ENCODE measurements at places on chromosomes 13 and 19.
A peak's percentile ranks its signal among the peaks of the same experiment; 100 is the strongest.

DNA sequence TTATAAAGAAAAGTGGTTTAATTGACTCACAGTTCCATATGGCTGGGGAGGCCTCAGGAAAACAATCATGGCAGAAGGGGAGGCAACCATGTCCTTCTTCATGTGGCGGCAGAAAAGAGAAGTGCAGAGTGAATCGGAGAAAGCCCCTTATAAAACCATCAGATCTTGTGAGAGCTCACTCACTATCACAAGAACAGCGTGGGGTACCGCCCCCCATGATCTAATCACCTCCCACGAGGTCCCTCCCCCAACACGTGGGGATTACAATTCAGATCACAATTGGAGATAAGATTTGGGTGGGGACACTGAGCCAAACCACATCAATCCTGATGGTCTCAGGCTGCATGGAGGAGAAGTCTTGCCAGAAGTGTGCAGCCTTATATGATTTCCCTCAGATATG lies 26.0 kb downstream of the TM9SF2 start:
- DNase-seq: no peak

DNA sequence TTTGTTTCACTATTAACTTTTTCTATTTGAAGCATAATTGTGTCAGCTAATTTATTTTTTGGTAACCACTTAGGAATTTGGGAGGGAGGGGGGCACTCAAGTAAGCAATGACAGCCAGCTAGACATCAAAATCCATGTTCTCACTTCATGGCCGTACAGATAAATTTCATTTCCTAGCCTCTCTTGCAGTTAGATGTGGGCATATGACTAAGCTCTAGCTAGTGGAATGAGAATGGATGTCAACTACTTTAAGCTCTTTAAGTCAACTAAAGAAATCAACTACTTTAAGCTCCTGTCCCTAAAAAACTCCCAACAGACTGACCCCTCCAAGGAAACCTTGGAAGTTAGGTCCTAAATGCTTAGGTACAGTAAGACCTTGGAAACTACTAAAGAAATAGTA lies 92.0 kb downstream of the KCNRG start:
- no peak for DNase-seq

DNA sequence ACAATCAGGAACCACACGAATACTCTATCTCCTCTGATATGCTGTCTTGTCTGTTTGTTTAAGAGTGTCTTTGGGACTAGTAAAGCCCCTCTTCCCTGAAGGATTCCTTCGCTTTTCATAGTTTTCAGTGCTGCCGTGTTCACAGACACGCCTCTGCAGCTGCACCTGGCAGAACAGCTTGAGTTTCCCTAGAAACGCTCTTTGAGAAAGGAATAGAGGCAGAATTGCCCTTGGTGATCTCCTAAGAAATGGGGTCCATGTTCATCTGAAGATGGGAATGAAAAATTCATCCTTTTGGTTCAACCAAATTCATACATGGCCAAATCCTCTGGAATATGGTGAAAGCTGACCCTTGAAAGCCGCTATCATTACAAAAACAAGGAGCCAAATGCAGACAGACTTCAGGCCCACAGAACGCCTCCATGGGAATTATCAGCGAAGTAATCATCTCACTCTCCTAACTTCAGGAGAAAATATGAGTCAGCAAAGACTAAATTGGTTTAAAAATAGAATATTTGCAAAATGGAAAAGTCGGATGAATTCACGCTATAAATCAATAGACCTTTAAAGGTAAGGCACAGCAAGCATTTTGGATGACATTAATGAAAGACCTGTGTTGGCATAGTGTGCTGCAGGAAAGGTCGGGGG lies 5.5 kb downstream of the SACS start:
- peak; percentile 55 for DNase-seq

DNA sequence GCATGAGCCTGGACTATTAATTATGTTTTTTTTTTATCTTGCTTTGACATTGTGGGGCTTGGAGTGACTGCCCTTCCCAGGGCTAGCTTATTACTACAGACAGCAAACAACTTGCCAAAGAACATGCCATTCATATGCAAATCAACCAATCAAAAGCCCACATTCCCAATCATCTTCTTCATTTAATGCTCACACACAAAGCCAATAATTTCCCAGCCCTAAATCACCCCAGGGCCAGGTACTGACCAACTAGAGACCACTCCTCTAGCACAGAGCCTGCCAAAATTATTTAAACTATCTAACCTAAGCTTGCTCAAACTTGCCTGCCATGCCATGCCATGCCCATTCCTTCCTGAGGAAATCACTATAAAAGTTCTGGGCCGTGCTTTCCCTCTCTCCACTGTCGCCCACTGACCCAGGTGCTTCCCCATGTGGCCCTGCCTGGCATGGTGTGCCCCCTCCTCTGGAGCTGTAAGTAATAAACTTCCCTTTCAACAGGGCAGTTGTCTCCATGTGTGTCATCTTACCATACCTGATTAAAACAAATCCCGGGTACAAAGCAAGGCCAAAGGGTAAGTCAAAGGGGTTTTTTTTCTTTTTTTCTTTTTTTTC lies 15.7 kb downstream of the PBX4 start:
- no peak for DNase-seq

DNA sequence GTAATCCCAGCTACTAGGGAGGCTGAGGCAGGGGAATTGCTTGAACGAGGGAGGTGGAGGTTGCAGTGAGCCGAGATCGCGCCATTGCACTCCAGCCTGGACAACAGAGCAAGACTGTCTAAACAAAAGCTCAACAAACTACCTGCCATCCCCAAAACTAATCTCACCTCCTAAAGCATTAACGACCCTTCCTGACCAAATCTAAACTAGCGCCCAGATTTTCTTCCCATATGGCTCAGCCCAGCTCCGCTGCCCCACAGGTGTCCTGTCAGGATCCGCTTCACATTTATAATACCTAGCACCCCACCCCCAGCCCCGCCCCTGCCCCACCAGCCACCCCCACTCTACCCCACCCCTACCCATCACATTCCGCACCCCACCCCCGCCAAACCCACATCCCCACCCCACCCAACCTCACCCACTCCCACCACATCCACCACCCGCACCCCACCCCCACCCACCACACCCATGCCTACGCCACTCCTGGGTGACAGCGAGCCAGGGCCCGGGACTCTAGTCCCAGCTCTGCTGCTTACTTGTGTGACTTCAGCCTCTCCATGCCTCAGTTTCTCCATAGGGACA lies 599 bp downstream of the C19orf12 start:
- DNase-seq: no peak

- peak; percentile 87 for DNase-seq
Observed at GRCh38 chr19:46288896-46289588, 7.8 kb upstream of the HIF3A start.

DNA sequence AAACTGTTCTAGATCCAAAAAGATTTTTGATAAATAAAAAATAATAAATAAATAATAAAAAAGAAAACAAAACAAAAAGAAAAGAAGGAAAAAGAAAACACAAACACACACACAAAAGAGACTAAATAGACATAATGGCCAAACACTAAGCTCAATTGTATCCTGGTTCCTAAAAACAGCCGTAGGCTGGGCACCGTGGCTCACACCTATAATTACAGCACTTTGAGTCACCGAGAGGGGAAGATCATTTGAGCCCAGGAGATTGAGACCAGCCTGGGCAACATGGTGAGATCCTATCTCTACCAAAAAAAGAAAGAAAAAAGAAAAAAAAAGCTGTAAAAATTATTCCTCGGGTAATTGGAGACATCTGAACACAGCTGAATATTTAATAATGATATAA lies 8.9 kb downstream of the ETHE1 start:
- DNase-seq: no peak

DNA sequence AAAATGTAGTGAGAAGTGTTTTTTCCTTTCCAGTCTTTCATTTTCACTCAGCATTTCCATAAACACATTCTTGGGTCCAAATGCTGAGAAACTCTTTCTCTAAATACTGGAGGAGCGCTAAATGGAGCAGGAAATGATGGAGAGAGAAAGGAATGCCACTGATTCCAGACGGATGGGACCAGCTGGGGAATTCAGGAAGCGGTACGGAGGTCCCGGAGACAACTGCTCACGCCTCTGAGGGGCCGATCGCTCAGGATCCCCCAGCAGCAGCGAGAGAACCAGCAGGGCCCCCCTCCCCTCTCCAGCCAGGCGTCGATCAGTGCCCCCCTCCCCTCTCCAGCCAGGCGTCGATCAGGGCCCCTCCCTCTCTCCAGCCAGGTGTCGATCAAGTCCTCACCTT lies 13.2 kb downstream of the RASA3 start:
- DNase-seq: peak; percentile 97

GRCh38 chr13:46968450-46968849 lies 71.6 kb upstream of the HTR2A start:
- no peak for DNase-seq

DNA sequence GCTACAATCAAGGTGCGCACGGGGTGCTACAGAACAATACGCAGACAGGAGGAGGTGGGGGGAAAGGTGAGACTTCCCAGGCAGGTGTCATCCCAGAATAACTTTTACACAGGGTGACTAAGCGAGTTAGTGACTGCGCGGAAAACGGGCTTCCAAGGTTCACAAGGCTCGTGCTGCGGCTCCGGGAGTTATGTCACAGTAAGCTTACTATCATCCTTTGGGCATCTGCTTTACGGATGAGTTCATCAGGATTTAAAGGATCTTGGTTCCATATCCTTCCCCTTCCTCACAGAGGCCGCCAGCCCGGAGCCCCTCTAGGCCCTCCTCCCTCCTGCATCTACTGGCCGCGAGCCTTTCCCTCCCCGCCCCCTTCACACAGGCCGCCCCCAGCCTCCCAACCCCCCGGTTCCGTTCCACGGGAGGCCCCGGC lies 474 bp upstream of the IFT88 start:
- no peak for DNase-seq

- no peak for DNase-seq
Observed at GRCh38 chr19:40745402-40745780, 4.9 kb downstream of the ACTMAP start.

DNA sequence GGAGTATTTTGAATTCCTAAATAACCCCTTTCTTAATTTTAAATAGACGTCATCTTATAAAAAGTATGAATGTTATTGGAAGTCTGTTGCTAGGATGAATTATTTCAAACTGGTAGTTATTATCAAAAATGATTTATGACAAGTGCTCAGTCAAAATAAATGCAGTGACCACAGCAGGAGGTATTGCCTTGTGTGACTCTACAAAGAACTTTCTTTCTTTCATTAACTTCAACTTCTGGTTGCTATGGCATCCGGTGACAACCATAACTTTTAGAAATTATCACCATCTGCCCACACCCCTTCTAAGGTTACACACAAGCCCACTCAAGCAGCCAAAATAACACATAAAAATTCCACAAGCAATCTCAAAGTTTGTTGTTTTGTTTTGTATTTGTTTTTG lies 189.9 kb downstream of the DACH1 start:
- no peak for DNase-seq

- no peak for DNase-seq
Observed at GRCh38 chr13:39563470-39563735, 39.6 kb downstream of the LHFPL6 start.

DNA sequence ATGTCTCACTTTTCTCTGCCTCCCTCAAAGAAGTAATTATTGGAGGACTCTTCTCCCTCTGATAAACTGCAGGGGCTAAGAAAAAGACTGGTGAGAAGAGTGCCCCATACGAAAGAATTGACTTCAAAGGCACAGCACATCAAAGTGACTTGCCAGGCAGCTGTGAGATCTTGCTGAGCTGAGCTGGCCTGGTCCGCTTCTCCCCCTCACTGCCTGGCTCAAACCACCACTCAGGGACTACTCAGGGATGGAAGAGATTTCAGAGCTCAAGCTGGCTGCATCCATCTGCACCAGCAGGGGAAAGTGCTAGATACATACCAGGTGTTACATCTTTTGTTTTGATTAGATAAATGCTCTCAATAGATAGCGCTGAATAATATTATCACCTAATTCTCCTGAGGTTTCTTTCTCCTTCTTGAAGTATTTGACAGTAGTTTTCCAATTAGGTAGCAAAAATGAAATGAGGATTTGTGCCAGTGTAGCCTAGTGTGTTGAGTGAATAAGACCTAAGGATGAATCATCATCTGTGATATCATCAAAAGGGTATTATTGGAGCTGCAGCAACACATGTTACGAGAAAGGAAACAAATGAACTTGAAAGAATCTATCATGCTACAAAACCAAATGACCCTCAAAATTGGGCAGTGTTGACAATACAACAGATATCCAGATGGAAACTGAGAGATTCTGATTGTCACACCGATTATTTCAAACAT lies 379.8 kb downstream of the TBC1D4 start:
- no peak for DNase-seq

DNA sequence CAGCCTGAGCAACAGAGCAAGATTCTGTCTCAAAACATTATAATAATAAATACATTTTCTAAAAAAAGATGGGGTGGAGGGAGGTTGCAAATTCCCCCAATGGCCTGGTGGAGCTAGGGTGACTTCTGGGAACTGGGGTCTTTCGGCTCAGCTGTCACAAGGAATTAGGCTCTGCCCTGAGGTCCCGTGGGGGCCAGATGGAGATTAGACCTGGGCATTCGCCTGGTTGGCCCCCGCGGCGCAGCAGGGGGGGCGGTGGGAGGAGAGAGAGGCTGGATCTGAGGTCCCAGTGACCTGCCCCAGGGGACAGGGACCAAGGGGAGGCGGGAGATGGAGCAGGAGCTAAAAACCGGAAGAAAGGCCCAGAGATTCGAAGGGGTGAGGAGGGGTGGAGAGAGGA lies 14.8 kb downstream of the FUT6 start:
- DNase-seq: no peak

GRCh38 chr13:99293178-99293577 lies 14.0 kb downstream of the GPR183 start:
- DNase-seq: no peak

DNA sequence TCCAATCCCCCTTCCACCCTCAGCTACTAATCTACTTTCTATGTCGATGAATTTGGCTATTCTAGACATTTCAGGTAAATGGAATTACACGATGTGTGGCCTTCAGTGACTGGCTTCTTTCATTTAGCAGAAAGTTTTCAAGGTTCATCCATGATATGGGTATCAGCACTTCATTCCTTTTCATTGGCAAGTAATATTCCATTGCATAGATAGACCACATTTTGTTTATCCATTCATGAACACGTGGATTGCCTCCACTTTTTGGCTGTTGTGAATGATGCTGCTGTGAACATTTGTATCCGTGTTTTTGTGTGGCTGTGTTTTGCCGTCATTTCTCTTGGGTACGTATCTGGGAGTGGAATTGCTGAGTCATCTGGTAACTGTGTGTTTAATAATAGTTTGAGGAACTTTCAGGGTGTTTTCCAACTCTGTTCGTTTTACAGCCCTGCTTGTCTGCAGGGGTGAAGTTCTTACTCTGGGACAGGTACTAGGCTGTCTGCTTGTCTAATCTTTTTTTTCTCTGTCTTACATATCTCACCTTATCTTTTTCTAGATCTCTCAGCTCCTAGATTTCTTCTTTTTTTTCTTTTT lies 32.5 kb downstream of the MARK4 start:
- DNase-seq: peak; percentile 45

GRCh38 chr13:29702912-29703351 lies 107.4 kb upstream of the SLC7A1 start:
- peak; percentile 52 for DNase-seq

- no peak for DNase-seq
Observed at GRCh38 chr13:28449826-28450773, 44.8 kb downstream of the FLT1 start.

- DNase-seq: peak; percentile 94
Observed at GRCh38 chr19:12788682-12789097, 2.6 kb upstream of the JUNB start.

GRCh38 chr13:81658598-81659370 lies 1317.9 kb upstream of the SPRY2 start:
- DNase-seq: no peak

- peak; percentile 56 for DNase-seq
Observed at GRCh38 chr19:5828661-5829566, 10.6 kb downstream of the FUT6 start.

Data from muscle of leg (tissue), 16 donors.